B cell (primary cell): ENCODE measurements at places on chromosomes 3 and 15. TPM values are rescaled to one million over a fixed set of nuclear protein-coding genes. Genes with fewer than 3 reads are reported as not detected.

The GOLGA8H gene
- total RNA-seq, result 0.19 TPM in 1 of 2 replicates, not detected in the other

DNA sequence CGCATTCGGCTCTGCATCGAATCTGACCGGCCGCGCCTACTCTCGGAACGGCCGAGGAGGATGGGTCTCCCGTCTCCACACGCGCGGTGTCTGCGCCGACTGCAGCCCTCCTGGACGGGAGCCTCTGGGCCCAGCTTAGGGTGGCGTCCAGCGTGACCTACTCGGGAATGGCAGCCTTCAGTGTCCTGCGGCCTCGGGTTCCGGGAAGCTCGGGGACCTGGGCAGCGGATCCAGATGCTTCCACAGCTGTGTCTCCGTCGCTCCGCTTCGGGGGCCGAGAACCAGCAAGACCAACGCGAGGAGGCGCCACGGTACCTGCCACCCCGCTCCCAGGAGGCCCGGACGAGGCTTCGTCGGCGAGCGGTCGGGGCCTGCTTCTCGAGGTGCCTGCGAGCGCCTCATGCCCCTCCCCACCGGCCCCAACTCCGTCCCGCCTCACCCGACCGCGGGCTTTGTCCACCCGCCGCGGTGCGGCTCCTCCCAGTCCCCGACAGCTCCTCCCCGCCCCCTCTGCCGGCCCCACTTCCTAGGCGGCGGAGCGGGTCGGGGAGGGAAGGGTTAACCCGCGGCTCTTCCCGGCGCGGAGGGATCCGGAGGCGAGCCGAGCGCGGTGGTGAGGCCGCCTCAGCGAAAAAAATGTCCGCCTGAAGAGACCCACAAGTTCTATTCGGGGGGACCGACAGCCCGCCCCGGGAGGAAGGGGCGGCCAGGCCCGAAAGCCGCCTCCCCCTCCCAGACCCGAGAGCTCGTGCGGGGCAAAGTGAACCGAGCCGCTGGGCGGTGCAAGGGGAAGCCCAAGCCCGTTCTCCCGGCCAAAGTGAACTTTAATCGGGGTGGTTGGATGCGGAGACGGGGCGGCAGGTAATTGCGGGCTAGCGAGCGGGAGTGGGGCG, at the start of gene TCF12:
TCF12 (plus strand) TSS at position 599 of the 893 bp plus-strand sequence. CDS start 1,270 bp downstream, outside the sequence.
- peaks cover 19% of the 10 kb centered on the region for H3K4me1 ChIP-seq
- no peaks in the 10 kb centered on the region for H3K36me3 ChIP-seq
- H3K4me3 ChIP-seq, result peak within 1 kb of the TSS; percentile 80

The RPP14 gene
- total RNA-seq, result 17.9 and 18.3 TPM in 2 replicates

The USP50 gene
- total RNA-seq, result 0.34 TPM in 1 of 2 replicates, not detected in the other

DNA sequence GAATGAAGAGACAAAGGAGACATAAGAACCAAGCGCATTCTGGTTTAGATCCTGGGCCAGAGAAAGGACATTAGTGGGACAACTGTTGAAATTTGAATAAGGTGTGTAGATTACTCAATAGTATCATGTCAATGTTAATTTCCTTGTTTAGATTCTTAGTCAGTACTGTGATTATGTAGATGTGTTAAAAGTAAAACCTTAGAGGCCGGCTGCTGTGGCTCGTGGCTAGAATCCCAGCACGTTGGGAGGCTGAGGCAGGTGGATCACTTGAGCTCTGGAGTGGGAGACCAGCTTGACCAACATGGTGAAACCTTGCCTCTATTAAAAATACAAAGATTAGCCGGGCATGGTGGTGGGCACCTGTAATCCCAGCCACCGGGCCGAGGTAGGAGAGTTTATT, 26.7 kb downstream of the CYP8B1 start:
- no peaks in the 10 kb centered on the region for H3K27me3 ChIP-seq
- no peaks in the 10 kb centered on the region for H3K36me3 ChIP-seq

The NANOGP8 gene
- not detected in 2 replicates for total RNA-seq

DNA sequence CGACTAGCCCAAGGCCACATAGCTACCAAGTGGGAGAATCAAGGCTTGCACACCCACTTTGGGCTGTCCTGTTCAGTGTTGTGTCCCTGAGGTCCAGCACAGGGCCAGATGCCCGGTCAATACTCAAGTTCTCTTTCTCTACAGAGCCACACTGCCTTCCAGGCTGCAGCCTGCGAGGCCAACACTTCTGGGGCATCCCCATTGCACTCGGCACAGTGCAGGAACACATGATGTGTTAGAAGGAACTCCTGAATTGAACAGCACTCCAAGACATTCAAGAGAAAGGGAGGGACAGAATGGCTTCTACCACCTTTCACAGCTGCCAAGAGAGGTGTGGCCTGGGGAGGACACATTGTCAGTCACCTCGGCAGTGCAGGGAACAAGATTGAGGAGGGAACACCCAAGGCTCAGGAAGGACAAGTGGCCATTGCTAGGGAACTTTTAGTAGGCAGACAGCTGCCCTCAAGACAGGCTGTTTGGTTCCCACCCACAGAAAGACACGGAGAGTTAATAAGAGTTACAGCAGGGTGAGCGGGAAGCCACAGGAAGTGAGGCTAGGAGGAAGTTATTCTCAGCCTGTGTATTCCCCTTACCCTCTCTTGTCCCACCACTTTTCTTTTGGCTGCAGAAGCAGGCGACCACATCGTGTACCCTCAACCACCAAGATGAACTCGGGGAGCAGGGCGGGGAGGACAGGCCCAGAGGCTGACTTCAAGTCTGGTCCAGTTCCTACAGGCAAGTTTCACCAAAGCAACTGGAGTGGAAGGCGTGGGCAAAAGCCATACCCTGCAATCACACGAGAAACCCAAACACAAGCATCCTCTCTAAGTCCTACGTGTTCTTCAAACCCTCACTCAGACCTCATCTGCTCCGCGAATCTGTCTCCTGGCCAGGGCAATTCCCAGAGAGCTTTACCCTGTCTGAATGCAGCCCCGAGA, 69.4 kb downstream of the SRGAP3 start:
- no peaks in the 10 kb centered on the region for H3K27me3 ChIP-seq
- no peaks in the 10 kb centered on the region for H3K36me3 ChIP-seq
- H3K27ac ChIP-seq, result no peak overlapping the region
- DNase-seq, result peak; percentile 17

The CPLX3 gene
- 0.17 TPM in 1 of 2 replicates, not detected in the other for total RNA-seq

- no peaks in the 10 kb centered on the region for H3K27me3 ChIP-seq
- H3K4me1 ChIP-seq, result no peaks in the 10 kb centered on the region
- no peak overlapping the region for H3K4me3 ChIP-seq
- H3K36me3 ChIP-seq, result no peaks in the 10 kb centered on the region
- DNase-seq, result no peak
- H3K27ac ChIP-seq, result no peak overlapping the region
These were observed 8.1 kb upstream of the SLC25A36 start for GRCh38 chr3:140933552-140933951.

DNA sequence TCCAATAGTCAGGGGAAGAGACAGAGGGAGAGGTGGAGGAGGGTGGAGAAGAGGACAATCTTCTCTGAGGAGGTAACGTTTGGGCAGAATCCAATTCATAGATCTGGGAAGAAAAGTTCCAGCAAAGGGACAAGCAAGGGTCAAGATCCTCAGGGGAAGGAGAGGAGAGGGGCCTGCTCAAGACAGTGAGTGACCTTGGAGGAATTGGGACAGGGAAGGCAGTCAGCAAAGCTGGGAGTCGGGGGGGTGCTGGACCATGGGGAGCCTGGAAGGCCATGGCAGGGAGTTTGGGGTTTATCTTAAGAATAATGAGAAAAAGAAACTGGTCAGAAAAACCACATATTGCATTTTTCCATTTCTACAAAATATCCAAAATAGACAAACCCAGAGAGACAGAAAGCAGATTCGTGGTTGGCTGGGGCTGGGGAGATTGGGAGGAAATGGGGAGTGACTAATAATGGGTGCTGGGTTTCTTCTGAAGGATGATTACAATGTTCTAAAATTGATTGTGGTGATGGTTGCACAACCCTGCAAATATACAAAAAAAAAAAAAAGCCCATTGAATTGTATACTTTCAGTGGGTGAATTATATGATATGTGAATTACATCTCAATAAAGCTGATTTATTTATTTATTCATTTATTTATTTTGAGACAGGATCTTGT, 19.6 kb upstream of the SRP14 start:
- no peak overlapping the region for H3K4me3 ChIP-seq
- no peak overlapping the region for H3K27ac ChIP-seq
- peaks cover 29% of the 10 kb centered on the region for H3K4me1 ChIP-seq
- H3K27me3 ChIP-seq, result no peaks in the 10 kb centered on the region

The SLC38A3 gene
- total RNA-seq, result not detected in 2 replicates

- peaks cover 5% of the 10 kb centered on the region for H3K36me3 ChIP-seq
- peaks cover 4% of the 10 kb centered on the region for H3K27me3 ChIP-seq
- H3K27ac ChIP-seq, result no peak overlapping the region
- peak; percentile 29 for DNase-seq
- peak overlapping the region; percentile 37 for H3K4me3 ChIP-seq
- H3K4me1 ChIP-seq, result peaks cover 11% of the 10 kb centered on the region
These were observed 469 bp downstream of the MAP6D1 start for GRCh38 chr3:183824761-183825455.

- H3K4me1 ChIP-seq, result peaks cover 8% of the 10 kb centered on the region
- no peaks in the 10 kb centered on the region for H3K27me3 ChIP-seq
- H3K4me3 ChIP-seq, result no peak overlapping the region
- peak overlapping the region; percentile 52 for H3K27ac ChIP-seq
These were observed 144.5 kb downstream of the MBNL1 start for GRCh38 chr3:152413240-152413639.

GRCh38 chr3:20141851-20142250, 44.2 kb downstream of the SGO1 start:
- no peak overlapping the region for H3K4me3 ChIP-seq
- H3K27ac ChIP-seq, result no peak overlapping the region
- no peak for DNase-seq
- H3K4me1 ChIP-seq, result no peaks in the 10 kb centered on the region
- no peaks in the 10 kb centered on the region for H3K27me3 ChIP-seq

DNA sequence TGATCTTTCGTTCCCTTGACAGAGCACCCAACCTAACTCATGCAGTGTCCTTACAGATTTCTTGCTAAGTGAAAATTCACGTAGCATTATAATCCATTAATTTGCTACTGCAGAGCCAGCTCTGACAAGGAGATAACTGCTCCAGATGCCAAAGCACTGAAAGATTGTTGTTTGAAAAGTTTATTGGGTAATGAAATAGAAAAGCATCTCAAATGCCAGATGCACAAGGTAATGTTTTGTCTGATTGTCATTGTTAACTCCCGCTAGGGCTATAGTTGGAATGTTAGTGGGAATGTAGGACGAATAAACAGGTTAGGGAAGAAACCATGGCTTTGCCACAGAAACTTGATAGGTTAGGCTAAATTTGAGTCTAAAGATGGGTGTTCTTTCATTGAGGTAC, 20.2 kb upstream of the SLC2A2 start:
- no peak overlapping the region for H3K4me3 ChIP-seq
- no peaks in the 10 kb centered on the region for H3K27me3 ChIP-seq
- no peaks in the 10 kb centered on the region for H3K4me1 ChIP-seq
- H3K36me3 ChIP-seq, result no peaks in the 10 kb centered on the region
- no peak overlapping the region for H3K27ac ChIP-seq

- no peak overlapping the region for H3K4me3 ChIP-seq
- H3K36me3 ChIP-seq, result no peaks in the 10 kb centered on the region
- H3K4me1 ChIP-seq, result peaks cover 6% of the 10 kb centered on the region
- no peaks in the 10 kb centered on the region for H3K27me3 ChIP-seq
- no peak overlapping the region for H3K27ac ChIP-seq
These were observed 59.4 kb downstream of the CMSS1 start for GRCh38 chr3:99877031-99877579.

GRCh38 chr3:2921903-2922302, 188.3 kb downstream of the IL5RA start:
- no peak overlapping the region for H3K27ac ChIP-seq
- DNase-seq, result peak; percentile 11

DNA sequence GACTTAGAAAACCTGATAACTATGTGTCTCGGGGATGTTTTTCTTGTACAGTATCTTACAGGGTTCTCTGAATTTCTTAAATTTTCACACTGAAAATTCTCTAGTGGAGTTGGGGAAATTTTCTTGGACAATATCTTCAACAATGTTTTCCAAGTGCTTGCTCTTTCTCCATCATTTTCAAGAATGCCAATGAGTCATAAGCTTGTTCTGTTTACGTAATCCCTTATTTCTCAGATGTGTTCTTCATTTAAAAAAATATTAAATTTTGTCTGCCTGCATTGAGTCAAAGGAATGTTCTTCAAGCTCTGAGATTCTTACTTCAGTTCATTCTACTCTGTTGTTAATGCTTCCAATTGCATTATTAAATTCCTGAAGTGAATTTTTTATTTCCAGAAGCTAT, 21.9 kb upstream of the PLSCR2 start:
- DNase-seq, result no peak
- H3K36me3 ChIP-seq, result no peaks in the 10 kb centered on the region
- H3K27me3 ChIP-seq, result no peaks in the 10 kb centered on the region

DNA sequence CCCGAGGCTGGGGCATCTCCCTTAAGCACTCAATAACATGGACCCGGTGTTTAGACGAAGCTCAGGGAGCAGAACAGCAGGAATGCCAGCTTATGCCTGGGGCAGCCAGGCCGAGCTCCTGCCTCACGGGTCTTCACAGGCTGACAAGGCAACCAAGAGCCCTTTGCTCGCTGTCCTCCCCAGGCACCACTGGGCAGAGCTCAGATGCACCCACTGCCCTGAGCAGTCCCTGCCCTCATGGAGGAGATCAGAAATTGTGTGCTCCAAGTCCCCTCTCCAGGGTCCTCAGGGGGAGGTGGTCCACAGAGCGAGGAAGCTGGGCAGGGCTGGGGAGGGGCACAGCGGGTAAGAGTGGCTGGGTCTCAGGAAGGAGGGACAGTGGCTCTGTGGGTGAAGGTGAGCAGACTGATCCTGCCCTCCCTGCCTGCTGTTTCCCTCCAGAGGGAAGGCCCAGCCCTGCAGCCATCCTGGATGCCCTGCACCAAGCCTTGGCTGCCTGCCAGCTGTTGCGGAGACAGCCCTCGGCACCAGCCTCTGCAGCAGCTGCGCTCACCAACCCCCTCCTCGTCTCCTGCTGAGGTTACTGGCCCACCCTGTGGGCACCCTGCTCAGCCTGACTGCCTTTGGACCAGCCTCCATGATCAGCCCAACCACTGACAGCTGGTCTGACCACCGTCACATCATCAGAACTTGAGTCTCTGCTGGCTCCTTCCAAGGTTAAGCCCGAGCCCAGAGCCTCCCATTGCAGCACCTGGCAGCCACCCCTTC, 21.1 kb upstream of the GP9 start:
- H3K36me3 ChIP-seq, result no peaks in the 10 kb centered on the region
- no peak for DNase-seq
- no peak overlapping the region for H3K4me3 ChIP-seq
- no peak overlapping the region for H3K27ac ChIP-seq
- no peaks in the 10 kb centered on the region for H3K4me1 ChIP-seq
- H3K27me3 ChIP-seq, result peaks cover 7% of the 10 kb centered on the region
